ENCODE measurements at places on chromosomes 2 and 18.

DNA sequence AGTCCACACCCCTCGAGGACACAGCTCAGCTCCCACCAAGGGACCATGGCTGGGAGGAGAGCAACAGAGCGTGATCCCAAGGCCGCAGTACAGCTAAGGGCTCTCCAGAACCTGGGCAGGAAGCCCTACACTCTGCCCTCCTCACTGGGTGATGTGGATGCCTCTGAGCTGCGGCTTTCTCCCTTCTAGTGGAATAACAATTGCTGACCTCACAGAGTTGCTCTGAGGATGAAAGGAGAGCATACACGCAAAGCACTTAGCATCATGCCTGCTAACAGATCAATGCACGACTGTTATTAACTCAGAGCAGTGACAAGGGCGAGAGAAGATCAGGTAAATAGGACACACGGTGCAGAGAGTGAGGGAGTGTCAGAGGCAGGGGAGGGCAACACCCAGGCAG lies 74.2 kb downstream of the ZFP36L2 start:
- no peak for DNase-seq

GRCh38 chr18:54296062-54296461 lies 26.7 kb downstream of the POLI start:
- no peak for DNase-seq

- DNase-seq = no peak
Measured at GRCh38 chr2:96891591-96892333, 21.9 kb upstream of the SEMA4C start.

GRCh38 chr2:127411653-127412369 lies 6.4 kb upstream of the PROC start:
- no peak for DNase-seq

- peak; percentile 65 for DNase-seq
Measured at GRCh38 chr2:85737481-85737880, 16.3 kb upstream of the ATOH8 start.

DNA sequence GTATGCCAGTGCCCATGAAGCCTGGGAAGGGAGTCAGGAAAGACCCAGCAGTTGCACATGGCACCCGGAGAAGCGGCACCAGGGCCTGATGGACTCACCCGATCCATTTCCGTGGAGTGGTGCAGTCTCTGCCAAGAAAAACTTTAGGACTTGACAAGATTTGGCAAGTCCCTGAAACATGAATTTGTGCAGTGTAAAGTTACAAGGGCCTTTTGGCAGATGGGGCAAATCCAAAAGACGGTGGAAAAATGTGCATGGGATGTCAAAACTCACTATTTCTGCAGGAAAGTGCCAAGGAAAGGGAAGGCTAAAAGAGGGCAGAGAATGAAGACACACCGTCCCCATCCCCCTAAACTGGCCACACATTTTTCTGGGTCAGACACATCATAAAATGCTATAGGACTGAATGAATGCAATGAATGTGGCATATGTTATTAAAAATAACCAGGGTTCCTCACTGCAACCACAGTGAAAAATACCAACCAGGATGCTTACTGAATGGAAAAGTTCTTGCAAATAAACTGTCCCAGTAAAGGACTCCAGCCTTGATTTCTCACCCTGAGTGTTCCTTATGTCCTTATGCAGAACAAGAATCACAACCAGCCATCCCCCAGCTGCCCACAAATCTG lies 173.5 kb upstream of the SIX2 start:
- no peak for DNase-seq

DNA sequence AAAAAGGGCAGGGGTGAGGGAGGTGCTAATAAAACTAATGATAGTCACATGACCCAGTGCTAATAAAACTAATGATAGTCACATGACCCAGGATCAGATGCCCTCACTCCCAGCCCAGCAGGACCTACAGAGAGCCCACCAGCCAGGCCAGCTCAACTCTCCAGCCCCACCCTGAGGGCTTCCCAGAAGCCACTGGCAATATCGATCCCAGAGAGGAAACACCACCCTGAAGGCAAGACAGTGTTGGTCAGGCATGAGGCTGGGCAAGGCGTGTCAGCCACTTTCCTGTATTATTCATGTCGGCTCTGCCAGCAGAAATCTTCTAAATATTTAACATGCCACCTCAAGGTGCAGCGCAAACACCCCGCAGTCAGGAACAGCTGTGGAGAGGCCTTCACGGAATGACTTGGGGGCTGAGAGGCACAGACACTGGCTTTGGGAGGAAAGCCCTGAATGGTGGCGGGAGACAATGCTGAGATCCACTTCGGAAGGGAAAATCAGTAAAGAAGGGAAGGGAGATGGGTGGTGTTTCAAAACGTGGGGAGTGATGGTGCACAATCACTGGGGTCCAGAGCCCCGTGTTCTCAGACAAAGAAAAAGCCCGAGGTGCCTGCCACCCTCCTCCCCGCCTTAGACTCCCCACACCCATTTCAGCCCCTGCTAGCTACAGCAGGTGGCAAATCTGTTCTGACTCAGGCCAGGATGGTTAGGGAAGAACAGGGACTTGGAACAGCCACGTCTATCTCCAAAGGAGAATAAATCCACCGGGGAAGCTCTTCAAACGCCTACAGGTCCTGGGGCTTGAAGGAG lies 1.4 kb downstream of the REEP1 start:
- no peak for DNase-seq

- no peak for DNase-seq
Measured at GRCh38 chr2:73339201-73339600, 45.9 kb upstream of the EGR4 start.

DNA sequence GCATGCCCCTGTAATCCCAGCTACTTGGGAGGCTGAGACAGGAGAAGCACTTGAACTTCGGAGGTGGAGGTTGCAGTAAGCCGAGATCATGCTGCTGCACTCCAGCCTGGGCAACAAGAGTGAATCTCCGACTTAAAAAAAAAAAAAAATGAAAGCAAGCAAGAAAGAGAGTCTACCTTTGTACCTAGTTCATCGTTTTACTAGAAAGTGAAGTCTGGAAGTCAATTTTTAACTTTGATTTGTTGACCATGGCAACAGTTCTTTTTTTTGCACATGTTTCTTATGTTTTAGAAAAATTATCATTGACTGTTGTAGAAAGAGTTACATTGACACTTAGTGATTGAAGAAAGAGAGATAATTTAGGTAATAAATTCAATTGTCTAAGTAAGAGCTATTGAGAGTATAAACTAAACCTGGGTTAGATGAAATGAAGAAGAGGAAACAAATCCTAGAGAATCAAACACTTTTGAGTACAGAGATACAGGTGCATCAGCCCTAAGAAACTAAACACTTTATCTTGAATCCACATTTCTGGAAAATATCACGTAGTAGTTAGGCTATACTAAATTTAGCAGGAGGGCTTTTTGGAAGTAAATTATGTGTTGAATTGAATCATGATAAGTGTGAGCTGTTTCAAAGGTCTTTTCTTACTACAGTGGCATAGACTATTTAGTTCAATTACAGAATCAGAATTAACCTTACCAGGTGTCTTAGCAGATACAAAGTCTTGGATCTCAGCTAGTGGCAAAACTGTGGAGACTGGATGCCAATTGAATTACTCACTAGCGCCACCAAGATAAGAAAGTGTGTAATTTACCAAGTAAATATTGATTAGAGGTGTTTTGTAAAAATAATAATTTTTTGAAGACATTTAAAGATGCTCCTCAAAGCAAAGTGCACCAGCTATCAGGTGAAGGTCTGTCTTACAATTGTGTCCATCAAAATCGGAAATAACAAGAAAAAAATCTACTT lies 303.4 kb upstream of the NRXN1 start:
- no peak for DNase-seq

GRCh38 chr18:29184654-29185053 lies 1007.7 kb upstream of the CDH2 start:
- no peak for DNase-seq

- DNase-seq = no peak
Measured at GRCh38 chr2:50343150-50343830, 688.6 kb downstream of the NRXN1 start.

- no peak for DNase-seq
Measured at GRCh38 chr2:204487447-204488229, 57.6 kb upstream of the PARD3B start.

DNA sequence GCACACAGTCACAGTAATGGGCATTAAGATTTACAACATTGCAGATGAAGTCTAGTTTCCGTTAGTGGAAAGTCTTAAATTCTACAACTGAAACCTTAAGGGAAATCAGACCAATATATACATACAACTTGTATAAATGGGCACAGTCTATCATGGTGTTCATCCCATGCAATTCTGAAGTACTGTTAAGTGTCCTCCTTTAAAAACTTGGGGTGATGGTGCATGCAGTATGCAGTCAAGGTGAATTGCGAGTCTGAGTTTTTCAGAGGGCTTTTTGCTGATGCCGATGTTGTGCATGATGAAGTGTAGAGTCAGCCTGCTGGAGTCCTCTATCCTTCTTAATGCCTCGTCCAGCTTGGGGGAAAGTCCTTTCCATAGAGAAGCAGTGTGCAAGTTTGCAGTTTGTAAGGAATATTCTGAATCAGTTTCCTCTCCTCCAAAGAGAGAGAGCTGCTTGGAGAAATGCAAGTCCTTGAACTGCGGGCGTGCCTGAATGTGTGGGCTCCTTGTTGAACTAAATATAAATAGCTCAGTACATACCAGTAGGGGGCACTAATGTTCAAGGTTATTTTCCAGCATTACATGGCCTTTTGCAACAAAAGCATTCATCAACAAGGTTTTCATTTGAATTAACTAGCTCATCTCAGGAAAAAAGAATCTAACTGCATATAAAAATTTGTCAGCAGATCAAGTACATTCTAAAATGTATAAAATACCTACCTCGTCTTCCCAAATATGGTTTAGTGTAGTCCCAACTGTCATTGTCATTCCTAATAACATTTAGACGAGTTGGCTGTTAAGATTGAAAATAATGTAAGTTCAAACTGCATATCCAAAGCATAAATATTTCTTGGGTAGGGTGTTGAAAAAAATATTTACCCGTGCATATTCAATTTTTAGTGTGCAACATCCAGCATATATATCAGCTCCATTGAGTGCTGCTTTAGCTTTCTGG lies 21.3 kb downstream of the HNRNPLL start:
- no peak for DNase-seq

GRCh38 chr2:36530983-36531354 lies 67.0 kb downstream of the FEZ2 start:
- DNase-seq = no peak

- DNase-seq = no peak
Measured at GRCh38 chr2:15701991-15702390, 110.3 kb downstream of the DDX1 start.

DNA sequence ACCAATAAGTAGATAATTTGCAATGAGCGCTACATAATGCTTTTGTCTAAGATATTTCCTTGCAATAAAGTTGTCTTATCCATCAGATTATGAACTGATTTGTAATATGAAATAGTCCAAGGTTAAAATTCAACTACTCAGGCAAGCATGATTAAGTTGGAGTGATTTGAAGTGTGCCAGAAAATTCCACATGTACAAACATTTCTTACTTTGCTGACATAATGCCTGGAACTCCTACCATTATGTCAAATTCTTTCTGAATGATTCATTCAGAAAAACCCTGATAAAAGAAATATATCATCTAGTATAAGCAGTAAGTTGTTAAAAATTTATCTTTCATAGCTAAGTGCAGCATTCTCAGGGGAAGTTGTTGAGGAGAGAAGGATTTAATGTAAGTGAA lies 87.3 kb downstream of the CBLN2 start:
- DNase-seq = no peak

GRCh38 chr2:138030459-138030858 lies 66.2 kb downstream of the HNMT start:
- no peak for DNase-seq

GRCh38 chr2:57296795-57297517 lies 749.6 kb upstream of the VRK2 start:
- DNase-seq = no peak

GRCh38 chr2:216920143-216920876 lies 60.4 kb upstream of the TNP1 start:
- DNase-seq = no peak

- no peak for DNase-seq
Measured at GRCh38 chr2:203637471-203638167, 68.8 kb upstream of the CD28 start.

GRCh38 chr2:28606986-28607441 lies 111.2 kb downstream of the PLB1 start:
- no peak for DNase-seq

- no peak for DNase-seq
Measured at GRCh38 chr18:22830511-22830910, 102.6 kb upstream of the RBBP8 start.

DNA sequence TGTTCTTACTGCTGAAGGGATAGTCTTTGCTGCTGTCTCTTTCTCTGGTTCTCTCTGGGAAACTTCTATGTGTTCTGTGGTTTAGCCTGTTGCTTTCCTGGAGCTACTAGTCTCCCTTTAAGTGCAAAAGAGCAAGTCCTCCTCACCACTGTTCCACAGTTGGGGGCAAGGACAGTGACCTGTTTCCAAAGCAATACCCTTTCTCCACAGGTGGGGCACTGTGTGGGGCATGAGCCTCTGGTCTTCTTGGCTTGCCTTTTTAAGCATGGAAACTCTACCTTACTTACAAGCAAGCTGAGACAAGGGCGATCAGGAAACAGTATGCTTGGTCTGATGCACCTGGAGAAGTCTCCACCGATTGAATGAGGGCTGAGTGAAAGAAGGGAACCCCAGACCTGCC lies 156.7 kb downstream of the CPS1 start:
- DNase-seq = no peak

- DNase-seq = no peak
Measured at GRCh38 chr2:74414881-74415761, 6.3 kb downstream of the C2orf81 start.

- DNase-seq = no peak
Measured at GRCh38 chr2:108325756-108326155, 37.1 kb downstream of the SULT1C2 start.

DNA sequence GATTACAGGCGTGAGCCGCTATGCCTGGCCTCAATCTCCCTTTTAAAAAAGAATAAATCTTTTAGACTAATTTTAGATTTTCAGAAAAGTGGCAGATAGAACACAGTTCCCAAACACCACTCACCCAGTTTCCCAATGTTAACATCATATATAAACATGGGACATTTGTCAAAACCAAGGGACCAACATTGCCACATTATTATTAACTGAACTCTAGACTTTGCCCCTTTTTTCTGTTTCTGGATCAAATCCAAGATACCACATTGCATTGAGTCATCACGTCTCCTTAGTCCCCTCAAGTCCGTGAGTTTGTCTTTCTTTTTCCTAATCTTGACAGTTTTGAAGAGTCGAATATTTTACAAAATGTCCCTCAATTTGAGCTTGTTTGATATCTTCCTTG lies 2.4 kb downstream of the C2orf42 start:
- DNase-seq = no peak

Data from breast epithelium (tissue), 4 donors.